Sigmoid colon (tissue), 7 donors: ENCODE measurements at places on chromosomes 4 and X. TPM values are rescaled to one million over a fixed set of nuclear protein-coding genes. Genes with fewer than 3 reads are reported as not detected.

CLDN22 gene
- total RNA-seq: not detected

IQCM gene
- total RNA-seq: not detected

IL2RG gene
- total RNA-seq: 1.7 TPM

TEX13D gene
- not detected for total RNA-seq

EMCN gene
- 6.8 TPM for total RNA-seq

WDFY3 gene
- total RNA-seq: 75.6 TPM

HSFX3 gene
- total RNA-seq: not detected

MAGEA3 gene
- total RNA-seq: not detected

CLGN gene
- total RNA-seq: 14.0 TPM

DNA sequence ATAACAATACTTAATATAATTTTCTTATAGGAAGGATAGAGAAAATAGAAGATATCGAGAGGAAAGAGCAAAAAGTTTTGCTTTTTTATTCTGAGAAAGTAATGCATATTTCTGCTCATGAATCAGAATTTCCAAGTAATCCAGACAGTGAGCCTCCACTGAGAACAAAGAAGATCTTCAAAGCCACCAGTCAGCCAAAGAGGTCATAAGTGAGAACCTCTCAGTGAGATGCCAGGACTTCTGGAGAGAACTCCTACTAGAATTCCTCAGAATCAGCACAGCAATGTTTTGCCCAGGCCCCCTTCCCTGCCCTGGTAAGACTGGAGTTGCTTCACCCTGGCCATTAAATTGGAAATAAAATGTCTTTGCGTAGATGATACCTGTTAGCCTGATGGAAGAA is 254.4 kb upstream of the FAT4 start:
- H3K4me1 ChIP-seq: no peaks in the 10 kb centered on the region
- H3K36me3 ChIP-seq: no peaks in the 10 kb centered on the region
- DNase-seq: no peak
- H3K4me3 ChIP-seq: no peak overlapping the region
- H3K27me3 ChIP-seq: no peaks in the 10 kb centered on the region
- no peak overlapping the region for H3K27ac ChIP-seq

GRCh38 chr4:108619372-108620100 is 840 bp upstream of the RPL34 start:
- H3K4me3 ChIP-seq: peak overlapping the region; percentile 29
- no peaks in the 10 kb centered on the region for H3K27me3 ChIP-seq
- H3K4me1 ChIP-seq: peaks cover 26% of the 10 kb centered on the region
- H3K27ac ChIP-seq: peak overlapping the region; percentile 80

GRCh38 chr4:108035691-108036090 is 46.0 kb downstream of the HADH start:
- H3K4me1 ChIP-seq: no peaks in the 10 kb centered on the region
- no peak for DNase-seq
- no peak overlapping the region for H3K4me3 ChIP-seq
- H3K36me3 ChIP-seq: peaks cover 57% of the 10 kb centered on the region
- H3K27ac ChIP-seq: no peak overlapping the region

DNA sequence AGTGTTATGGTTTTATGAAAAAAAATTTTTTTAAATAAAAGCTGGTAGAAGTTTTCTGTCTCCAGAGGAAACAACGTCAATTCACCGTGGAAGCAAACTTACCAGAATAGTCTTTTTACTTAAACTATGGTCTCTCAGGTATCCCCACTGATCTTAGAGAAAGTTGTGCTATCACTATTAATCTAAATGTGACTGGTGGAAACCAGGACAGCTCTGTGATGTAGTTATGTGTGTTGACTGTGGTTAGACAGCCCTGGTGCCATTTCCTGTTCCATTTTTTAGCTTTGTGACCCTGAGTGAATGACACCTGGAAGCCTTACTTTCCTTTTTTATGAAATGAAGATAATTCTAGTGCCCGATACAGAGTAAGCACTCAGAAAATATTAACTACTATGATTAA is 111.8 kb upstream of the HUWE1 start:
- no peaks in the 10 kb centered on the region for H3K36me3 ChIP-seq
- no peaks in the 10 kb centered on the region for H3K27me3 ChIP-seq
- H3K4me3 ChIP-seq: no peak overlapping the region

GRCh38 chrX:71159335-71159734 is 14.7 kb downstream of the NLGN3 start:
- DNase-seq: no peak
- H3K27ac ChIP-seq: no peak overlapping the region
- H3K4me1 ChIP-seq: no peaks in the 10 kb centered on the region
- H3K27me3 ChIP-seq: no peaks in the 10 kb centered on the region
- no peak overlapping the region for H3K4me3 ChIP-seq
- no peaks in the 10 kb centered on the region for H3K36me3 ChIP-seq

DNA sequence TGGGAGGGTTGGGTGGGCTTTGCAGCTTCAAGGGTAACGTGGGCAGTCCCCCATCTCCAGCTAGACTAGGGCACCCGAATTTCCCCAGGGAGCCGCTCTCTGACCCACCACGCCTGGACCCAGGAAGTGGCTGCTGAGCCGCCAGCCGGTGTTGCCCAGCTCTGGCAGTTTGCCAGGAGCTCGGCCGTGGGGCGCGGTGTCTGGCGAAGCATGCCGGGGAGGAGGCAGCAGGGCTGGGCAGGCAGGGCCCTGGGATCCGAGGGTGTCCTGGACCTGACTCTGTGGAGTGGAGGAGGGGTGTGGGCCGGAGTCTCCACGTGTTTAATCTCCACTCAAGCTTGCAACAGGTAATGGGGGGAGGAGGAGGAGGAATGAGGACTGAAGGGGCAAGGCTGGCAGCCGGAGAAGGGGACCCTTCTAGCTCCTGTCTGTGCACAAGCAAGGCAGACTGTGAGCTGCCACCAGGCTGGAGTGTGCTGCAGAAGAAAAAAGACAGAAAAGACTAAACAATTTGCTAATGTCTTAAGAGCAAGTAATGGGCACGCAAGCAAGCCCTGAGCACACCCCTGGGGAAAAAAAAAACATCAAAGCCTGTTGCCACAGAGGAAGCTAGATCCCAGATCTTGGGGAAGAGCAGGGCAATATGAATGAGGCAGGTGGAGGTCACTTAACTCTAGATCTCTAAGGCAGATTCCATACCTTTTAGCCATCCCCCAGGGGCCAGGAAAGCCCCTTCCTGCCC is 2.4 kb downstream of the LONRF3 start:
- peak; percentile 80 for DNase-seq
- no peaks in the 10 kb centered on the region for H3K27me3 ChIP-seq
- peaks cover 13% of the 10 kb centered on the region for H3K4me1 ChIP-seq

- no peak for DNase-seq
- H3K4me1 ChIP-seq: no peaks in the 10 kb centered on the region
- no peak overlapping the region for H3K4me3 ChIP-seq
- no peak overlapping the region for H3K27ac ChIP-seq
- H3K27me3 ChIP-seq: peaks cover 3% of the 10 kb centered on the region
Observed at GRCh38 chr4:56038487-56039162, 89.9 kb downstream of the CEP135 start.

- H3K4me3 ChIP-seq: no peak overlapping the region
- no peaks in the 10 kb centered on the region for H3K27me3 ChIP-seq
- H3K27ac ChIP-seq: no peak overlapping the region
- no peak for DNase-seq
- H3K4me1 ChIP-seq: no peaks in the 10 kb centered on the region
Observed at GRCh38 chr4:107519053-107519452, 201.0 kb downstream of the PAPSS1 start.

DNA sequence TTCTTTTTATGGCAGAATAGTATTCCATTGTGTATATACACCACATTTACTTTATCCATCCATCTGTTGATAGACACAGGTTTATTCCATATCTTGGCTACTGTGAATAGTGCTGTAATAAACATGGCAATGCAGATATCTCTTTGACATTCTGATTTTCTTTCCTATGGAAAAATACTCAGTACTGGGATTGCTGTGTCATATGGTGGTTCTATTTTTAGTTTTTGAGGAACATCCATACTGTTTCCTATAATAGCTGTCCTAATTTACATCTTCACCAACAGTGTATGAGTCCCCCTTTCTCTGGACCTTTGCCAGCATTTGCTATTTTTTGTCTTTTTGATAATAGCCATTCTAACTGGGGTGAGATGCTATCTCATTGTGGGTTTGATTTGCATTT is 73.5 kb downstream of the GPAT3 start:
- H3K36me3 ChIP-seq: no peaks in the 10 kb centered on the region
- H3K27me3 ChIP-seq: no peaks in the 10 kb centered on the region
- H3K4me1 ChIP-seq: no peaks in the 10 kb centered on the region
- H3K4me3 ChIP-seq: no peak overlapping the region
- no peak for DNase-seq
- no peak overlapping the region for H3K27ac ChIP-seq

- H3K4me1 ChIP-seq: no peaks in the 10 kb centered on the region
- DNase-seq: no peak
- H3K4me3 ChIP-seq: no peak overlapping the region
- H3K36me3 ChIP-seq: no peaks in the 10 kb centered on the region
- no peak overlapping the region for H3K27ac ChIP-seq
Observed at GRCh38 chr4:154692304-154692818, 51.4 kb upstream of the LRAT start.

- H3K4me1 ChIP-seq: no peaks in the 10 kb centered on the region
- no peaks in the 10 kb centered on the region for H3K36me3 ChIP-seq
Observed at GRCh38 chr4:54274795-54275665, 45.9 kb downstream of the PDGFRA start.

GRCh38 chr4:174284487-174284886 is 776 bp downstream of the CEP44 start:
- H3K27me3 ChIP-seq: no peaks in the 10 kb centered on the region
- H3K4me1 ChIP-seq: peaks cover 32% of the 10 kb centered on the region
- peak overlapping the region; percentile 89 for H3K27ac ChIP-seq

DNA sequence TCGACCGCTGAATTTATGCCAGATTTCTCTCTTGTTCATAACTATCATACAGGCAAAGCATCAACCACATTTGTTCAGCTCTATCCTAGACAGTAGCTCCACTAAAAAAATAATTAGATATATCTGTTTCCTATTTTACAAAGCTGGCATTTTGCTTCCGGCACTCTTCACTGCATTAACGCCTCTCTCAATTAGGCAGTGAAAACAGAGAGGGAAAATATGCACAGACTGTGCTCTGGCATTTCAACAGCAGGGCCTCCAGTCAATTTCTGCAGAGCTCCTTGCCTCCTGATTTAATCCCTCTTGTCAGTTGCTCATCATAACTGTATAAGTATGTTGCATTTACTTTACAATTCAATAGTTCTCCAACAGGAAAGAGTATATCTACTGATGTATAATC is 666.9 kb upstream of the INTU start:
- no peaks in the 10 kb centered on the region for H3K4me1 ChIP-seq
- H3K36me3 ChIP-seq: no peaks in the 10 kb centered on the region
- DNase-seq: no peak

- no peak overlapping the region for H3K27ac ChIP-seq
- no peak for DNase-seq
- H3K27me3 ChIP-seq: no peaks in the 10 kb centered on the region
- no peaks in the 10 kb centered on the region for H3K4me1 ChIP-seq
- H3K4me3 ChIP-seq: no peak overlapping the region
- no peaks in the 10 kb centered on the region for H3K36me3 ChIP-seq
Observed at GRCh38 chrX:1700757-1701156, 85.9 kb downstream of the ASMT start.
